ENCODE measurements at places on chromosomes 7 and 10. TPM values are rescaled to one million over a fixed set of nuclear protein-coding genes. Genes with fewer than 3 reads are reported as not detected.

GPR158 gene
- total RNA-seq = not detected

PRSS37 gene
- not detected for total RNA-seq

HOGA1 gene
- 0.34 TPM for total RNA-seq

NEUROG3 gene
- not detected for total RNA-seq

FAM25A gene
- not detected for total RNA-seq

GPR146 gene
- 2.4 TPM for total RNA-seq

DOCK4 gene
- total RNA-seq = 10.4 TPM

TRPV5 gene
- total RNA-seq = not detected

AZGP1 gene
- not detected for total RNA-seq

ZNF467 gene
- total RNA-seq = 0.95 TPM

ASIC3 gene
- not detected for total RNA-seq

SVOPL gene
- not detected for total RNA-seq

TEX36 gene
- not detected for total RNA-seq

RADIL gene
- total RNA-seq = 0.26 TPM

AGR3 gene
- not detected for total RNA-seq

SPAM1 gene
- total RNA-seq = not detected

TSPAN33 gene
- 0.16 TPM for total RNA-seq

TMEM140 gene
- total RNA-seq = 12.0 TPM

TSPAN13 gene
- 1.8 TPM for total RNA-seq

PON1 gene
- total RNA-seq = not detected

ANKRD30A gene
- total RNA-seq = not detected

CYP3A4 gene
- not detected for total RNA-seq

AEBP1 gene
- 20.2 TPM for total RNA-seq

DPYSL4 gene
- total RNA-seq = 2.7 TPM

CUZD1 gene
- total RNA-seq = 0.47 TPM

EPHB6 gene
- under 0.01 TPM for total RNA-seq

TMEM176B gene
- total RNA-seq = not detected

ZNF503 gene
- total RNA-seq = 16.4 TPM

DYNC1I1 gene
- 0.17 TPM for total RNA-seq

ZNF425 gene
- 6.3 TPM for total RNA-seq

TRIM4 gene
- 23.3 TPM for total RNA-seq

TMEM176A gene
- not detected for total RNA-seq

All from bronchial smooth muscle cell (primary cell).